ENCODE measurements at places on chromosomes 2 and 18.
A peak's percentile ranks its signal among the peaks of the same experiment; 100 is the strongest.

GRCh38 chr18:46554406-46555080, 102.5 kb downstream of the LOXHD1 start:
- DNase-seq = no peak

DNA sequence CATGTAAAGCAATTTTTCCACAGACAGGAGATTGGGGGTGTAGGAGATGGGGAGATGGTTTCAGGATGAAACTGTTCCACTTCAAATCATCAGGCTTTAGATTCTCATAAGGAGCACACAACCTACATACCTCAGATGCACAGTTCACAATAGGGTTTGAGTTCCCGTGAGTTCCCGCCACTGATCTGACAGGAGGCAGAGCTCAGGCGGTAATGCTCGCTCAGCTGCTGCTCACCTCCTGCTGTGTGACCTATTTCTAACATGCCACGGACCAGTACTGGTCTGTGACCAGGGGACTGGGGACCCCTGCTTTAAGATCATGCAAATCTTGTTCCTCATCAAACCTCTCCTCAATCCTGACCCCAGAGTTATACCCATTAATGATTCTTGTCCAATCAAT, 70.1 kb downstream of the RPE start:
- DNase-seq = no peak

- no peak for DNase-seq
These were observed 13.3 kb upstream of the IMPACT start for GRCh38 chr18:24413148-24413547.

GRCh38 chr2:120528051-120528692, 182.2 kb downstream of the INHBB start:
- no peak for DNase-seq

- no peak for DNase-seq
These were observed at the start of gene CAPN14 for GRCh38 chr2:31217465-31218200. CAPN14 (minus strand) TSS chr2:31217515; CDS start chr2:31205447, 12,068 bp downstream.

GRCh38 chr2:32697156-32697555, 69.3 kb downstream of the TTC27 start:
- no peak for DNase-seq

DNA sequence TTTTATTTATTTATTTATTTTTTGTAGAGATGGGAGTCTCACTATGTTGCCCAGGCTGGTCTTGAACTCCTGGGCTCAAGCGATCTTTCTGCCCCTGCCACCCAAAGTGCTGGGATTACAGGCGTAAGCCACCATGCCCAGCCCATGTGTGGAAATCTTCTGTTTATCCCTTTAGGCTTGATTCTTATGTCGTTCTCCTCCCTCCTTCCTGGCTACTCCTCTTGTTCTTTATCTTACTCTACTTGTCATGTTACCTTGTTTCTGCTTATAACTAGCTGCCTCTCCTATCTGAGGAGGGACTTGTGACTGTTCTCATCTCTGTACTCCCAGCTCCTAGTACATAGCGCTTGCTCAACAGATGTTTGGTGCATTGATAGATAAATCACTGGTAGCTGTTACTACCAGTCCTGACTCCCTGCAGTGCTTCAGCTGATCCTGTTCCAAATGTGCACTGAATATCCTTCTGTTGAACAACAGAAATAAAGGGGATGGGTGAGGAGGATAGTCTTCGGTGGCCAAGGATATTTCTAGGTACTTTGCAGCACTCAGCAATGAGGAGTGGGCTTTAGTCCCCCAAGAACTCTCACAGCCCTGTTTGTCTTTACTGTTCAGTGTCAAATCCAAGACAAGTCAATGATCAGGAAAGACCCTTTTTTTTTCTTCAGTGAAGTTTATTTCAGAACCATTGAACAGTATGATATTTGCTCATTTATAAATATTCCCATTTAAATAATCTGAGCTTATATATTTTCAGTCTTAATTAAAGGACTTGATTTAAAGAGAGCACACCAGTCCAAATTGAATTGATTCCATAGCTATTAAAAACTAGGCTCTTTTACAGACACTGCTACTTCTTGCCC, 7.2 kb downstream of the IL1B start:
- DNase-seq = no peak

DNA sequence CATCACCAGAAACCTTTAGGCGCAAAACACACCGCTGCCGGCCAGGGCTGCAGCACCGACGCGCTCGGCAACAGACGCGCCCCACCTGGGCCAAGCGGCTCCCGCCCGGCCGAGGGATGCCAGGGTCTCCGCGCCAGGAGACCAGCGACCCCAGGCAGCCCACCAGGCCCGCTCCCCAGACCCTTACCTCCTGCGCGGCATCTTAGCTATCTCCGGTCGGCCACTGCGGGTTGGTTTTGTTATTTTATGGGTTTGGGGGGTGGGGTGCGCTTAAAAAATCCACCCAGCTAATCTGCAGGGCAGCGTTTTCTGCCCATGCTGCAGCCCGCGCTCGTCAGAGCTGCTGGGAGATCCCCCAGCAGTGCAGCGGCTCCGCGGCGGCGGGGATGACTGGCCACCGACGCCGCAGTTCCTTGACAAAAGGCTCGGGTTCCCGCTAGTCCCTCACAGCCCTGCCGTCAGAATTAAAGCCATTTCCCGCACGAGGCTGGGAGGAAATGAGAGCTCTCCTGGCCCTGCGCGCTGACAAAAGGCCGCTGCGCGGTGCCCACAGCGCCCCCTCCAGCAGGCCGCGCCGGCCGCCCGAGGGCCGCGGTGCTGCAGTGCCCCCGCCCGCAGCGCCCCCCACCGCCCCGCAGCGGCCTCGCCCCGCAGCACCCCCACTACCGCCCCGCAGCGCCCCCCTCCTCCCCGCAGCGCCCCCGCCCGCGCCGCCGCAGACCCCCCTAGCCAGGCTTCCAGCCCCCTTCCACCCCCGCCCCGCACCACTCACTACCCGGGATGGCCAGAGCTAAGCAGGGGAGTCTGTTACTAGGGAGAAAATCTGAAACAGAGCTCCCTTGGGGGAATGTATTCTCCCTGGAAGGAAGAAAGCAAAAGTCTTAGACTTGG, at the start of gene ADD2:
Gene ADD2, minus strand, starts transcription at position 502 of the 891 bp plus-strand sequence. CDS start 61,792 bp downstream, outside the sequence.
- DNase-seq = peak; percentile 13

DNA sequence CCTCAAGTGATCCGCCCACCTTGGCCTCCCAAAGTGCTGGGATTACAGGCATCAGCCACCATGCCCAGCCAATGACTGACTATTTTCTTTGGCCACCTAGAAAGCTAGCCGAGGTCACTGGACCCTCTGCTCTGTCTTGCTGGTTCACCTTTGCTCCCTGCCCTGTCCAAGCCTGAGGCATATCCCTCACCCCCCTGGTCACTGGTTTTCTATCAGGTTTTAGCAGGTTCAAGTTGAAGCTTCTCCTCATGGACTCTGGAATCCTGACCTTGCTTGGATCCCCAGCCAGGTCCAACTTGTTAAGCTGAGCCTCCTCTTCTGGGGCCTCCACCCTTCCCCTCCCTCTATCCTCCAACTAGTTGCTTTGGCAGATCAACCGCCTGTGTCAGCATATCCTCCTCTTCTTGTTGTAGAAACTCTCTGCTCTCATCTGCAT, 33.4 kb downstream of the PAX8 start:
- DNase-seq = no peak

DNA sequence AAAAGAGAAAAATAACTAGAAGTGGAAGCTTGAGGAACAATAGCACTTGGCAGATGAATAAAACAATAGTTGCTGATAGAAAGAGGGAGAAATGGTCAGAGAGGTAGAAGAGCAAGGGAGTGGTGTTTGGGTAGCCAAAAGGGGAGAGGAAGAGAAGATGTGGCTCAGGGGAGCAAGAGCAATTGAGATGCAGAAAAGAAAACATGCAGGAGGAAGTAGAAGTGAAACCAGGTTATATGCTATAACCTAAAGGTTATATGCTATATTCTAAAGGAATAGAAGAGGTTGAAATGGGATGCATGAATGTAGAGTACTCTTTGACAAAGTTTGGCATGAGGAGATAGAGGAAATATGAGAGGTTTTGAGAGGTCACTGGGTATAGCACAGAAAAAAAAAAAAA, 759.5 kb downstream of the SATB2 start:
- DNase-seq = no peak

DNA sequence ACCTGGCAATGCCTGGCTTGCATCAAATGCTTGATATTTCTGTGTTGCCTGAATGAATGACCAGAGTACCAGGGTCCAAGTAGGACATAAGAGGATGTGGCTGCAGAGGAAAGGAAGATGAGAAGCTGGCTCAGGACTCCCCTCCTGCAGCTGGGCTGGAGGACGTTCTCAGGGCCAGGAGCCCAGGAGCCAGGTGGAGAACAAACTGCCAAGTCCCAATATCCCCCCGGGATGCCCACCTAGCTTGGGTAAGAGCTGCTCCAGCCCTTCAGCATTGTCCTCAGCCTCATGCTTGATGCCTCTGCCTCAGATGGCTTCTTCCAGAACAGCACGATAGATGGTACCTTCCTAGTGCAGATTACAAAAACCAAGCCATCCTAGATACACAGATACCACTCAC, 8.6 kb upstream of the ATP6V1B1 start:
- DNase-seq = no peak

DNA sequence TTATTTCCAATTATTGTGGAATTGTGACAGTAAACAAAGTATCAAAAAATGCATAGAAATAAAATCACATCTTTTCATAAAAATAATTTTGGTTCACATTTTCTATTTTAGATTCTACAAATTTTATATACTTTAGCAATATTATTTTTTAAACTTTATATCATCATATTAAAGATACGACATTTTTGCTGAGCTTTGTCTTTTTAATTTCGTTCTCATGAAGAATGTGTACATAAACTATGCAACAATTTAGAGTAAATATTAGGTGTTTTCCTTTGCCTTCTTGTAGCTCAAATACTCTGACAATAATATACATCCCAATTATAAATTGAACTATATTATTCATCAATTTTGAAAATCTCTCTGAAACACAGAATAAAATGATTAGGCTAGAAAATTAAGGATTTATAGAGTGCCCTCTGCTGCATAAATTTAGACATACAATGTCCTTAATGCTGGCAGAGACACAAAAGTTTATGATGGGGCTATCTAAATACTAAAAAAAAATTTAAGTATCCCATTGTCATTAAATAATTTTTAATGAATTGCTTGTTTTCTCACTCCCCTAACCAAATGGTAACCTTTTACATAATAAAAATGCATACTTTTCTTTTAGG, 45.7 kb downstream of the CCDC102B start:
- no peak for DNase-seq

- DNase-seq = peak; percentile 24
These were observed 6.7 kb upstream of the SDC1 start for GRCh38 chr2:20231598-20232026.

DNA sequence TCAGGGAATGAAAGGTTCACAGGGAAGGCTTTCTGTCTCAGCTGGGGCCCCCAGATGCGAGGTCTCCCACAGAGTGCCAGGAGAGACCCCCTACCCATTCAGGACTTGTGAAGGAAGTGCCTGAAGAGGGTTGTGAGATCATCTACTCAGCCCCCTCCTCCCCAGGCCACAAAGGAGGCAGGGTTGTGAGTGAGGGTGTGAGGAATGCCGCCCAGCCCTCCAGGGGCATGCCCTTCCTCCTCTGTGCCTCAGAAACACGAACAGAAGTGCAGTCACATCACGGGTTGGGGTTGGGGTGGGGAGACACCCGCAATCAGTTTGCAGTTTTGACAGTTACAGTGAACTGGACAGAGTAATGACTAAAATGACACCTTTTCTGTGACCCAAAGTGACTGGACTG, 5.0 kb downstream of the MAL start:
- DNase-seq = no peak

GRCh38 chr2:4915357-4915756, 776.8 kb upstream of the SOX11 start:
- DNase-seq = no peak

- no peak for DNase-seq
These were observed 190.5 kb upstream of the STON1 start for GRCh38 chr2:48339451-48339850.

- DNase-seq = no peak
These were observed 90.5 kb upstream of the MGAT5 start for GRCh38 chr2:134163336-134163735.

DNA sequence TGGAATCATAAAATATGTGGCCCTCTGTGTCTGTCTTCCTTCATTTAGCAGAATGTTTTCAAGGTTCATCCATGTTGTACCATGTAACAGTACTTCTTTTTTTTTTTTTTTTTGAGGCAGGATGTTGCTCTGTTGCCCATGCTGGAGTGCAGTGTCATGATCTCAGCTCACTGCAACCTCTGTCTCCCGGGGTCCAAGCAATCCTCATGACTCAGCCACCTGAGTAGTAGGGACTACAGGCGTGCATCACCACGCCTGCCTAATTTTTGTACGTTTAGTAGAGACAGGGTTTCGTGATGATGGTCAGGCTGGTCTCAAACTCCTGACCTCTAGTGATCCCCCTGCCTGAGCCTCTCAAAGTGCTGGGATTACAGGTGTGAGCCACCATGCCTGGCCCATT, 31.2 kb downstream of the RAB1A start:
- no peak for DNase-seq
